Ascending aorta (tissue), 2 donors: ENCODE measurements at places on chromosomes 1 and 21.

- H3K27me3 ChIP-seq: no peaks in the 10 kb centered on the region
- no peaks in the 10 kb centered on the region for H3K36me3 ChIP-seq
- DNase-seq: no peak
- H3K4me3 ChIP-seq: no peak overlapping the region
Observed at GRCh38 chr1:175742790-175743459, 470 bp downstream of the TNR start.

- no peak overlapping the region for H3K4me3 ChIP-seq
- no peaks in the 10 kb centered on the region for H3K27me3 ChIP-seq
- H3K27ac ChIP-seq: no peak overlapping the region
- no peaks in the 10 kb centered on the region for H3K36me3 ChIP-seq
Observed at GRCh38 chr1:172467446-172467845, 23.6 kb upstream of the PIGC start.

- H3K4me1 ChIP-seq: no peaks in the 10 kb centered on the region
- H3K27me3 ChIP-seq: no peaks in the 10 kb centered on the region
- no peak overlapping the region for H3K4me3 ChIP-seq
- DNase-seq: no peak
Observed at GRCh38 chr1:170321113-170321512, 175.4 kb downstream of the NTMT2 start.

DNA sequence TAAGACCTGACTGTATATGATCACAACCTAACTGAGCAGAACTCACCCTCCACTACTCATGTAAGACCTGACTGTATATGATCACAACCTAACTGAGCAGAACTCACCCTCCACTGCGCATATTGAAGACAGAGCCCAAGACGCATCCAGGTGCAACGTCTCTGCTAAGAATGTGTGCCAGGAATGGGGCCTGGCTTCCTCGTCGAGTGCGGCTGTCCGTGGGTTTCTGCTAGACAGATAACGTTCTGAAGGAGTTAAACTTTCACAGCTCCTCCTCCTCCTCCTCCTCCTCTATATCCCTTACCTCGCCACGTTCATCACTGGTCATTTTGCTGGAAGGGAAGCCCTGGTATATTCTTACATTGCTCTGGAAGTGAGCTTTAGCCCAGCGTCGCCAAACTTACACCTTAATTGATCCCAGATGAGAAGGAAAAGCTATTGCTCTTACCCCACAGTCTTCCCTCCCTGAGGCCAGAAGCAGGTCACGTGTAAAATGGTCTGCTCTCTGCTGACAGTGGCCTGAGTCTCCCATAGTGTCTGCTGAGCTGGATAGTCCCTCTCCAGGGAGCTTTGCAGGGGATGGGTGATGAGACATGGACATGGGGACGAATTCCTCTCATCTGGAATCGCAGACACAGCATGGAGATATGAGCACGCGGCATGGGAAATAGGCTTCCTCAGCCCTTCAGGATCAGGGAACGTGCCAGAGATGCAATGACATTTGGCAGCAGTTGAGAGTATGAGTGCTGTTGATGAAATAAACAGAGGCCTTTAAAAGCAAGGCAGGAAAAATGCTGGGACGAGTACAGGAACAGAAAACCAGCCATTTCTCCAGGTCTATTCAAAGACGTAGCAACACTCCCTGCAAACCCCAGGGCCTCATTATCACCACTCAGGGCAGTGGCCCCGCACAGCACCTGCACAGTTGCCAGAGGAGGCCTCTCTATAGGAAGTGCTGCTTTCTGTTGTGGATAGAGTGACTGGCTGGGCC is 528.1 kb downstream of the KIF26B start:
- no peak overlapping the region for H3K27ac ChIP-seq
- no peak for DNase-seq
- no peaks in the 10 kb centered on the region for H3K4me1 ChIP-seq

DNA sequence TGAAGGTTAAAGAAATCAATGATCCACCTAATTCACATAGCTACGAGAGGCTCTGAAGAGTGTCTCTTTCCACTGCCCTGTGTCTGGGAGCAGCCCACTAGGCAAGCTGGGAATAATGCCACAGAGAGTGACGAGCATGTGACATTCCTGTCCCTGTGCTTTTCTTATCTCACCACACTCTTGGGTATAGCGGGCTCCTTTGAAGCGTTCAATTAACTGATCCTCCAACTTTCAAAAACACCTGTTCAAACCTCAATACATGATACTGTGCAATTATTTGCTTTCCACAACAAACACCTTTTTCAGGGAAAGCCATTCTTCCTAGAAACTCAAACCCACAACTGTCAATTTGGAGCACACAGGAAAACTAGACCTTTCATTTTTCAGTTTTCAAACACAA is 43.4 kb downstream of the PLPP3 start:
- H3K27ac ChIP-seq: no peak overlapping the region
- no peak overlapping the region for H3K4me3 ChIP-seq
- H3K36me3 ChIP-seq: no peaks in the 10 kb centered on the region
- H3K27me3 ChIP-seq: no peaks in the 10 kb centered on the region
- H3K4me1 ChIP-seq: no peaks in the 10 kb centered on the region

DNA sequence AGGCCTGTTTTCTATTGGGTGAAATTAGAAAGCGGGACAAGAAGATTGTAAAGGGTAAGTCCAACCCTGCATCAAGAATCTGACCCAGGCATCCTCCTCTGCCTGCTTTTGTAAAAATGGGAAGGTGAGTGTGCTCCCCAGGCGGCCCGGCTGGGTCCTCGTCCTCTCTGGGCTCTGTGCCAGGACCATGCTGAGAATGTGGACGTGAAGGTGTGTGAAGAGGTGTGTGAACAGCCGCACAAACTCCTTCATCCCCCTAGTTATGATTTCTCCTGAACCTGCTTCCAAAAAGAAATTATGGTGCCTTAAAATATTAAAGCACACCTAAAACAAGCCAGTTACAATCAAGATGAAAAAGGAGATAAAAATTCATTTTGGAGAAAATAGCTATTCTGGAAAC is 185.7 kb downstream of the IGSF21 start:
- no peaks in the 10 kb centered on the region for H3K4me1 ChIP-seq
- H3K27me3 ChIP-seq: no peaks in the 10 kb centered on the region
- no peak for DNase-seq
- H3K27ac ChIP-seq: no peak overlapping the region
- H3K36me3 ChIP-seq: no peaks in the 10 kb centered on the region

DNA sequence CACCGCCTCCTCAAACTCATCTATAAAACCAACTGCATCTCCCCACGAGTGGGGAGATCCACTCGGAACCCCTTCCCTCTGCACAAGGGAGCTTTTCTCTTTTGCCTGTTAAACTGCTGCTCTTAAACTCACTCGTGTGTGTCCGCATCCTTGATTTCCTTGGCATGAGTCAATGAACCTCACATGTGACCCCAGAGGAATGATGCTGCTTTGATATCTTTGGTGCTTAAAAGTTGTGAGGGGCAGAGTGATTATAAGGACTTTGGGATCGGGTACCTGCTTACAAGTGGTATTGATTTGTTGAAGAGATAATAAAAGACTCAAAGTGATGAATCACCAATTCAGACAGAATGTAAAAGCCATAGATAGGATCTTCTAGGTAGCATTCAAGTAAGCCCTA is 125.3 kb downstream of the GREM2 start:
- H3K36me3 ChIP-seq: no peaks in the 10 kb centered on the region
- H3K4me3 ChIP-seq: no peak overlapping the region
- no peak for DNase-seq
- H3K27ac ChIP-seq: no peak overlapping the region

DNA sequence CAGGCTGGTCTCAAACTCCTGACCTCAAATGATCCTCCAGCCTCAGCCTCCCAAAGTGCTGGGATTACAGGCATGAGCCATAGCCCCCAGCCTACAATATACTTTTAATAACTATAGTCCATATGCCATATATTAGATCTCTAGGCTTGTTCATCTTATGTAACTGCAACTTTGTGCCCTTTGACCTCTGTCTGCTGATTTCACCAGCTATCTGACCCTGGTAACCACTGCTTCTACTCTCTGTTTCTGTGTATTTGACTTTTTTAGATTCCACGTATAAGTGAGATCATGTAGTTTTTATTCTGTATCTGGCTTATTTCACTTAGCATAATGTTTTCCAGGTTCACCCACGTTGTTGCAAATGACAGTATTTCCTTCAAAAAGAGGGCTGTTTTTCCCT is 25.5 kb downstream of the STUM start:
- no peaks in the 10 kb centered on the region for H3K27me3 ChIP-seq
- no peak overlapping the region for H3K27ac ChIP-seq
- no peak for DNase-seq
- H3K36me3 ChIP-seq: no peaks in the 10 kb centered on the region
- H3K4me3 ChIP-seq: no peak overlapping the region

DNA sequence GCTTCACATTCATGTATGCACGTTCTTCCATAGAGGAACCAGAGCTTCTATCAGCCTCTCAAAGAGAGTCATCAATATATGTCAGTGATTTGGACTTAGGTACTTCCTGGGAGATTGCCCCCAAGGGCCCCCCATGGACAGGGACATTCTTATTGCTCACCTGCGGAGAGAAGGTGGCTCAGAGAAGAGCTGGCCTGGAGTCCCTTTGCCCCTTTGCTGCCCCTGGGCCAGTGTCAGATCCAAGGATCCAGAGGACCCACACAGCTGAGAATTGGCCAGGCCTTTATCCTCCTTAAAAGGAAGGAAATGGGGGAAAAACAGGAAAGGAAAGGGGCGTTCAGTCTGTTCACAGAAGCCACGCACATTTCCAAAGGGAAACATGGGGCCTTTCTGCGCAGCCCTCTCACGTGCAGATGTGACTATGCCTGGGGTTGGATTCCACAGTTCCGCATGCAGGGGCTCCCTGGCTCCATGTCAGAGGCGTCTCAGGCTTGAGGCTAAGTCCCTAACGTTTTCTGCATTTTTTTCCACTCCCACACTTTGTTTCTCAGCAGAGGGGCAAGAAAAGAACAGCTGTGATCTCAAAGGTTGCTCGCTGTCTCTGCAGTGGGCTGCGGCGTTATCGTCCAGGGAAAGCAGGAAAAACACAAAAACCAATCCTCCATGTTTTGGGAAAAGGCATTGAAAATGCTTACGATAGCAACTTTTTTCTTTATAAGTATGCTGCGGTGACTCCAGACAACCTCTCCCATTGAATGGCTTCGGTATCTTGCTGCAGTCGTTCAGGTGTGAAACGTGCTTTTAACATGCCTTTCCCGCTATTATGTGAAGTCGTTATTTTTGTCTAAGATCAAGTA is 5.9 kb downstream of the C1orf226 start:
- no peak overlapping the region for H3K4me3 ChIP-seq
- no peak for DNase-seq
- H3K36me3 ChIP-seq: peaks cover 6% of the 10 kb centered on the region
- no peaks in the 10 kb centered on the region for H3K27me3 ChIP-seq
- no peak overlapping the region for H3K27ac ChIP-seq
- H3K4me1 ChIP-seq: no peaks in the 10 kb centered on the region

GRCh38 chr1:83098791-83099190 is 900.1 kb downstream of the TTLL7 start:
- H3K4me3 ChIP-seq: no peak overlapping the region
- DNase-seq: no peak
- H3K27me3 ChIP-seq: no peaks in the 10 kb centered on the region
- H3K4me1 ChIP-seq: no peaks in the 10 kb centered on the region

GRCh38 chr1:88979054-88979748 is 13.2 kb downstream of the KYAT3 start:
- no peaks in the 10 kb centered on the region for H3K4me1 ChIP-seq
- H3K36me3 ChIP-seq: no peaks in the 10 kb centered on the region
- H3K27me3 ChIP-seq: no peaks in the 10 kb centered on the region

DNA sequence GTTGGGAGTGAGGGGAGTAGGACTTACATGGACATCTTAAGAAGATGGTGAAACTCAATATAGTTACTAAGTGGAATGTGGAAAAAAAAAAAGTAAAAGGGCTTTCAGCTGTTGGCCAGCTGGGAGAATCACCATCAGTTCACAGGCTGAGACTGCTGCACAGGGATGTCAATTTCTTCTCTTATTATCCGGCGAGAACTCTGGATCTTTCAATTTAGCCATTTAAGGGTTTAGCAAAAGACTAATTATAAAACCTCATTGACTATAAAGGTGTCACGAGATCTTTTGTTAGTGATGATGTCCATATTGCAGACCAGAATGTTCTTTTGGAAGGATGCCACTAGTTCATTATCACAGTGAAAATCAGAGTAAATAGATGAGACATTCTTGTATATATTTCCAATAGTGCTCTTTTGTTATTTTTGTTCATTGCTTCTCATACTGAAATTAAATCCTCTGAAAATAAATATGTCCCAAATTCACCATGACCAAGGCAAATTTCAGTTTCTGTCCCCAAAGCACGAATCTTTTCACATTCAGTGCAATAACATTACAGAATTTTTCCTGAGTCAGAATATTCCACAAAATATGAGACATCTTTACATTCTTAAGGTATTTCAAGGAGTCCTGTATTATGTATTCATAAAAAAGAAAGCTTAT is 266.1 kb downstream of the DNM3 start:
- no peak overlapping the region for H3K4me3 ChIP-seq
- H3K36me3 ChIP-seq: no peaks in the 10 kb centered on the region
- no peaks in the 10 kb centered on the region for H3K27me3 ChIP-seq
- no peak overlapping the region for H3K27ac ChIP-seq
- no peaks in the 10 kb centered on the region for H3K4me1 ChIP-seq

DNA sequence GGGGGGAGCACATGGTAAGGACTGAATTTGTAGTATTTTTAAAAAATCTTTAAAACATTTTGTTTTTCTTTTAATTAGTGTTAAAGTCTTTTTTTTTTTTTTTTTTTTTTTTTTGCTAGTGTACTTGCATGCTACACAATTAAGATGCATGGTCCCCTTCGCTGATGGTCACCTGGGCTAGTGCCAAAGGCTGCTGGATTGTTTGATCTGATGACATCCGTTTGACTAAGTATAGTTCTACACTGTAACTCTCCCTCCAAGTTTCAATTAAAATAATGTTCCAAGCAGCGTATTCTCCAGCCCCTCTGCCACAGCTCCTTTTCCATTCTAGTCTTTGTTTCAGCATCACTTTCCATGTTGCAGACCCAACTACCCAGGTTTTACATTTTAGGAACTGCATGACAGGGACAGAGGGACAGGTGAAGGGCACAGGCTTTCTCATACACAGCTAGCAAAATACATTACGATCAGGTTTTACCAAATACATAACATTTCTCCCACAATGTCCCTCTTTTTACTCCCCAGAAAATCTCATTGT is 852 bp upstream of the RAVER2 start:
- peak overlapping the region; percentile 87 for H3K4me3 ChIP-seq
- no peak for DNase-seq
- no peaks in the 10 kb centered on the region for H3K36me3 ChIP-seq
- H3K27ac ChIP-seq: peak overlapping the region; percentile 86
- H3K27me3 ChIP-seq: no peaks in the 10 kb centered on the region
